Hippocampal formation (tissue), 2 donors: ENCODE measurements at places on chromosomes 12 and 14.

DNA sequence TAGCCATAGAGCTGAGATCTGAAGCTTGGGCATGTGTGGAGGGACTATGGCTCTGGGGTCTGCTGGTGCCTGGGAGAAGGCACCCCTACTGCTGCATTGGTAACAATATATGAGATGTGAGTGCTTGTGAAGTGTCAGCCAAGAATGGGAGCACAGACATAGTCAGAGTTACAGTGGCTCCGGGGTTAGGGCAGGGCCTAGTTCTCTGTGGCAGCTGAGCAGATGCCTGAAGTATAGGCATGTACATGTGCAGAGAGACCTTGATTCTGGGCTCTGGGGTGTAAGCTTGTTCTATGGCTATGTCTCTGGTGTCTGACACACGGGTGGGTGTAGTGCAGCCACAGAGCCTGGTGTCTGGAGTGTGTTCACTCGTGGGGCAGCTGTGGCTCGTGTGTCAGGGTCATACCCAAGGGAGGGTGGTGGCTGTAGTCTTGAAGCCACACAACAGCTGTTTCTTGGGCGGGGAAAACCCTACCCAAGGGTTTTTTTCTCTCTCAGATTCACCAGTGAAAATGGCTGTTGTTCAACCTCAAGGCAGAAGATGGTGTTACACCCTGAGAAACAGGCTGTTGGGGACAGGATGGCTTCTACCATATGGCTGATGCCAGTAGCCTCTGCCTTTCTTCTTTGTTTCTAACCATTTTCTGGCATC is 11.9 kb upstream of the TCL1A start:
- no peak for DNase-seq

- DNase-seq = no peak
These were observed 17.5 kb upstream of the GPR132 start for GRCh38 chr14:105082703-105083102.

DNA sequence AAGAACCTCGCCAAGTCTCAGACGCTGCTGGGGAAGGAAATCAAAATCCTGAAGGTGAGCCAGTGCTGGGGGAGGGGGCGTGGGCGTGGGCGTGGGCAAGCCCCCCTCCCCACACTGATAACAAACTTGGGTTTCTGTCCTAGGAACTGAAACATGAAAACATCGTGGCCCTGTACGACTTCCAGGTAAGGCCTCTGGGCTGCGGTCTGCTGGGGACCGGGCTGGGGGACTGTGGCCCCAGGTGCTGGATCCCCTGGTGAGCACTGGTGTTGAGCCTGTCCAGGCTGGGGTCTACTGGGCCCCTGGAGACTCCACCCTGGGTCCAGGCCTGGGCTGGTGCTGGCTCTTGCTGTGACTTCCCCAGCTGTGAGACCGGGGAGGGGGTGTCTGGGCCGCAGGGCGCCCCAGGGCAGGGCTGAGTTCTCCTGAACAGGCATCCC is 1.2 kb downstream of the ULK1 start:
- no peak for DNase-seq

DNA sequence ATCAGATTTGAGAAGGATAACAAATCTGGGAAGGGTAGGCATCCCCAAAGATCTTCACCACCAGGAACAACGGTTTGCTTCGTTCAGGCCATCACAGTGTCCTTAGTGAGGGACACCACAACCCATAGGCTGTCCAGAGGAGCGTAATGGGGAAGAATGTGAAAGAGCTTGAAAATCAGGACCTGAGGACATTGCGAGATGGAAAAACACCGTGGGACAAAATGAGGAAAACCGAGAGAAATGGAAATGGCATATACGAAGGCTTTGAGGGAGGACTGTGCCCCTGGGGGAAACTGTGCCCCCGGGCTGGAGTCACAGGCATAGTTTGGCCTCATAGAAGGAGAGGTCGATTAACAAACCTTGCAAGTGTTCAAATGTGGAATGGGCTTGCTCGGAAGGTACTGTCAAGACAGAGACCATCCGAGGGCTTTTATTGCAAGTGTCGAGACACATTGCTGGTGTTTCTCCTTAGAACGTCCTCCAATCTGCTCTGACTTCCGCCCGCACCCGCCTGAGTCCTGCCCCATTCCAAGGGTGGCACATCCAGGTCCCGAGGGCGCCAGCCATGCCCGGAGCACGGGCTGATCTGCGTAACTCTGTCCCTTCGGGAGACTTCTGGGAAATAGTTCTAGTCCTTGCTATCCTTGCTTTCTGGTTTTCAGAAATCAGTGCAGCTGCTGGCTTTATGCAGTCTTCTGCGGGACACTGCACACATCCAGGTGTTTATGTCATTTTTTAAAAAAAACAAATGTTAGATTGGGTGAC is 885 bp upstream of the PALS1 start:
- DNase-seq = peak; percentile 56

DNA sequence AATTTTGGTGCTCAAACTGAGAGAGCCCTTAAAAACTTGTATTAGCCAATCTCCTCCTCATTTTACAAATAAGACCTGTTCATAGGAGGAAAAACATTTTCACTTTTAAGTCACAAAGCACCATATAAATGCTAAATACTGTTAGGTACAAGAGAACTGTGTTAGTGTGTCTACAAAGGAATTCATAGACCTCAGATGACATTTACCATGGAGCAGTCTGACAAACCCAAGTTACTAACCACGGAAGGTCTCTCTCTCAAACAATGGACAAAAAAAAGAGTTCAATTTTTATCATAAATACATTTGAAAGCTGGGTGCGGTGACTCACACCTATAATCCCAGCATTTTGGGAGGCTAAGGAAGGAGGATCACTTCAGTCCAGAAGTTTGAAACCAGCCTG is 10.0 kb downstream of the SBNO1 start:
- no peak for DNase-seq

- DNase-seq = no peak
These were observed 6.4 kb downstream of the SLC2A13 start for GRCh38 chr12:40099423-40099853.

DNA sequence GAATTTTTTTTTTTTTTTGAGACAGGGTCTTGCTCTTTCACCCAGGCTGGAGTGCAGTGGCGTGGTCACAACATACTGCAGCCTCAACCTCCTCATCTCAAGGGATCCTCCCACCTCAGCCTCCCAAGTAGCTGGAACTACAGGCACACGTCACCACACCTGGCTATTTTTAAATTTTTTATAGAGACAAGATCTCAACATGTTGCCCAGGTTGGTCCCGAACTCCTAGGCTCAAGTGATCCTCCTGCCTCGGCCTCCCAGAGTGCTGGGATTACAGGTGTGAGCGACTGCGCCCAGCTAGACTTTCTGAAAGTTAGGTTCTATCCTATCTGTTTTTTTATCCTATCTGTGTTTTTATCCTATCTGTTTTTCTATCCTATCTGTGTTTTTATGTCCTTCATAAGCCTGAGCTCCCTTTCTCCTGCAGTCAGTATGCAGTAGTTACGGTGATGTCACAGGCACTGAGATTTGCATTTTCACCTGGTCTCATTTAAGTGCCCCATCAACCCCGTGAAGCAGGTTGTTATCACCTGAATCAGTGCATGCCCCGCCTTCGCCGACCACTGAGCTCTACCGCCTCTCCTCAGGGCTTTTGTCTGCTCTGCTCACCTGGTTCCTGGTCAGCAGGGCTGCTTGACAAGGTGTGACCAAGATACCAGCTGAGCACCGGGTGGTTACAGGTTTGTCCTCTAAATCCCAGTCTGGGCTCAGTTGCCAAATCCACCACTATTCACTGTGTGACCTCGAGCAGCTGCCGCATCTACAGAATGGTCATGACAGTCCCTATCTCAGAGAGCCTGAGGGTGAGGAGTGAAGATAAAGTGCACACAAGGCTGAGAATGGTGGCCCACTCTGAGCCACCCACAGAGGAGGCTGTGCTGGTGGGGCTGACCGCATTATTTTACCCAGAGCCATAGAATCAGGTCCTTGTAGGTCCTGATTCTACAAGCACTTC is 33.1 kb downstream of the SYNDIG1L start:
- DNase-seq = no peak
